ENCODE measurements at places on chromosomes 3 and 15.

GRCh38 chr3:45670991-45671390, 18.2 kb upstream of the SACM1L start:
- no peak for DNase-seq

DNA sequence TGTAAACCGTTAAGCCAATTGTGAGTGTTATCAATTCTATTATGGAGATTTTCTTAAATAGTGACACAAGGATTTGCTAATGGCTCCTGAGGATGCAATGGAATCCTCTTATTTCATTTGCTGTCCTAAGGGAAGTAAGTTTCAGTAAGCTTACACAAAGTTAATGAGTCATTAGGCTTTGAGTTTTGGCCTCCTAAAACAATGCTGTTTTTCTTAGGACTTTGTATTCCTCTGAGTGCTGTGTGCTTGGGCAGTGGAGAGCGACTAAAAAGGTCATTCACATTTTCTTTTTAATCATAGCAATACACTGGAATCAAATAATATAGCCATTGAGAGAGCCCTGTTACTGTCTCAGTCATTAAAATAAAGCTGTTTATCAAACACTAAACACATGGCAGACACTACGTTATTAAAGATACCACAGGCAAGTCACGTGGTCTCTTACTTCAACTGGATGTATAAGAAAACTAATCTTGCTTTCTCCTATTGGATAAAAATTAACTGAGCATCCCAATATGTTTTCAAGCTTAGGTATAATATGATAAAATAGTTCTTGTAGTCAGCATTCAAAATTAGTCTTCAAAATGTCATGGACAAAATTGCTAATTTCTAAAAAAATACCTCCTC, 290.8 kb downstream of the NLGN1 start:
- no peak for DNase-seq

DNA sequence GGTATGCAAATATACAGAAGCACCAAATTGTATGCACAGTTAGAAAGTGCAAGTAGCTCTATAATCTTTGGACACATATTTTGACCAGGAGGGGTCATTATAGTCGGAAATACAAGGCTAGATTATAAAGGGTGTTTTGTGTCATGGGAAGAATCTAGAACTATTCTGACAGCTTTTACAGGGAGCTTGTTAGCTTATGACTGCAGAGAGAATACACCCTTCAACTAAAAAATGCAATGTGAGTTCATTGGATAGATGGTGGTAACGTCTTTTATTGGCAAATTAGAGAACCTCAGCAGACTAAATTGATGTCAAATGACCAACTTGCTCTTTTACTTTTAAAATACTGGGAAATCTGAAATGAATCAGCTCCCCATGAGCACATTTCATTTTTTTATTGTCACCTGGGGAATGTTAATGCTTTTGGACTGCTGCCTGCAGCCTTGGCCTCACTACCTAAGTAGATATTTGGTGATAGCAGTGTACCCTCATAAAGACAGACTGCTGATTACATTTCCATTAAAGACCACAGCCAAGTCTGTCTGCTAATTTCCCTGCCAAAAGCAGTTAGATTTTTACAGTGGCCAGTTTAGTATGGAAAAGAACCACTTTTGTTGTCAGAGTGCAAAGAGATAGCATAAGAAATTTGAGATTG, 515.9 kb upstream of the DPPA4 start:
- DNase-seq: no peak

DNA sequence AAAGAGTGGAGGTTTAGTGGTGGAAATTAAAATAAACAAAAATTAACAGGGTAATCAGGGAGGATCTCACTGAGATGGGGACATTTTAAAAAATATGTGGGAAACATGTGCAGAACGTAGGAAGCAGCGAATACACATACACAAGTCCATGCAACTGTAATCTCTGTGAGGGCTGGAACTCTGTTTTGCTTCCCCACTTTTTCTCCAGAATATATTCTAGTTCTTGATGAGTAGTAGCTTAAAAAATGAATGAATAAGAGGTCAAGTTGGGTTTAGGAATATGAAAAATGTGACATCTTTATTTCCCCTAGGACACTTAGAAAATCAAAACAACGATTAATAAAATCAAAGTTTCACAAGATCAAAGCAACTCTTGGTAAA, 312.2 kb upstream of the ZNF717 start:
- DNase-seq: no peak

GRCh38 chr3:58237941-58238681, 519 bp downstream of the ABHD6 start:
- peak; percentile 55 for DNase-seq

GRCh38 chr15:81471151-81471550, 97.1 kb upstream of the TMC3 start:
- no peak for DNase-seq

- no peak for DNase-seq
Observed at GRCh38 chr3:43856351-43856750, 165.6 kb downstream of the ABHD5 start.

DNA sequence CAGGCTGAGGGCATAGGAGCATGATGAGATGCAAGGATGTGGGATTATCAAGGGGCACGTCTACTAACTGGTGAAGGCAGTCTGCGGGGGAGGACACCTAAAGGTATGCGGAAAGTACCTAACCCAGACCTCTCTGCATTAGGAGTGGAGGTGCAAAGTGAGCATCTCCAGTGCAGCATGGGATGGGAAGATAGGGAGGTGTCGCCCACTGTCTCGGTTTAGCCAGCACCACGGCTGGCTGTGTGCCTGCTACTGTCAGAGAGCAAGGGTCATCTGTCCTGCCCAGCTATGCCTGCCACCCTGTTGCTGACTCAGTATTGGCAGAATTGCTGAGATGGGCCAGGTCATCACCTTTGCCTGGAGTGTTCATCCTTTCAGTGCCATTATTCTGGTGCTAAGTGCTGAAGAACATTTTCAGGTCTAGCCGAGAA, 40.1 kb downstream of the OXNAD1 start:
- DNase-seq: peak; percentile 56

DNA sequence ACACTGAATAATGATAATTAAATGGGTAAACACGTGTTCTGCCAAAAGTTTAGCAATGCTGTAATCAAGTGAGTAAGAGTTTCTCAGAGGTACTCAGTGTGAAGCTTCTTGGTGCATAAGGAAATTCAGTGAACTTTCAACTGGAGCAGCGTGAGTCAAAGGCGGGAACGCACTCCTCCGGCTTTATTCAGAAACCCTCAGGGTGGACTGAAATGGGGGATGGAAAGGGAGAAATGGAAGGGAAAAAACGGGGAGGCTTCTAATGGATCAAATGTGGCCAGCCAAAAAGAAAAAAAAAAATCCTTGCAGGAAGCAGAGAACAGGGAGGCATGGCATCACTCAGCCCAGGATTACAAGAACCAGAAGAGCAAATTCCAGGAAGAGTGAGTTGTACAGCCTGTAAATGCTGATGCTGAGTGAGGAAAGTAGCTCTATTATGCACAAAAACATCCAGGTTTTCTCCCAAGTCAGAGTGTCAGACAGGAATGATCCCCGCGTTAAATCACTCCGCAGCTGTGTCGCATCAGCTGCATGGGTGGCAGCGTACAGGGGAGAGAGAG, 85.3 kb downstream of the ASB7 start:
- no peak for DNase-seq

- no peak for DNase-seq
Observed at GRCh38 chr3:111784001-111784400, 75.1 kb upstream of the PHLDB2 start.

DNA sequence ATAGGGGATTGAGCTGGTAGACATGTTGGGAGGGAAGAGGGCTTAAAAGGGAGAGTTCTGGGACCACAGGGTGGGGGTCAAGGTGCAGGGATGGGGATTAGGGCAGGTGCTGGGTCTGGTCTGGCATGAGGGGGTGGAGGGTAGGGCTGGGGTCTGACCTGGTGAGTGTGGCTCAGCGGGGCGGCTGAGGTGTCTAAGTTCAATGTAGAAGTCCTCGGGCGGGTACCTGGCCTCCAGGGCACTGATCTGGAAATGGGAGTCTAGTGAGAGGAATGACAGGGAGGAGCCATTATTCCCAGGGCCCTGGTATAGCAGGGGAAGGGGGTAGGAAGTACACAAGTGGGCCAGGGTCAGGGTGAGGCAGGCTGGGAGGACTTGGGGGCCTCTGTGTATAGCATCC, 39.6 kb downstream of the RAB11A start:
- no peak for DNase-seq

DNA sequence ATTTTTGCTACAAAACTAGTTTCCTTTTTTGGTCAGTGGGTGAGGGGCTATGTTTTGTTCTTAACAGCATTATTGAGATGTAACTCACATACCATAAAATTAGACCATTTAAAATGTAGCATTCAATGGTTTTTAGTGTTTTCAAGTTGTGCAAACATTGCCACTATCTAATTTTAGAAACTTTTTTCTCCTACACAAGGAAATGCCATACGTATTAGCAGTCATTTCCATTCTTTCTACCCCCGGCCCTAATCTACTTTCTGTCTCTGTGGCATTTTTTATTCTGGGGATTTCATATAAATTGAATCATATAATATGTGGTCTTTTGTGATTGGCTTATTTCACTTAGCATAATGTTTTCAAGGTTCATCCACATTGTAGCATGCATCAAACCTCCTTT, 55.0 kb upstream of the TIPARP start:
- no peak for DNase-seq

GRCh38 chr15:86231864-86232721, 152.4 kb downstream of the AGBL1 start:
- peak; percentile 26 for DNase-seq

GRCh38 chr15:93722165-93722564, 509.2 kb upstream of the MCTP2 start:
- no peak for DNase-seq

GRCh38 chr3:19885468-19885867, 48.5 kb downstream of the EFHB start:
- DNase-seq: no peak

DNA sequence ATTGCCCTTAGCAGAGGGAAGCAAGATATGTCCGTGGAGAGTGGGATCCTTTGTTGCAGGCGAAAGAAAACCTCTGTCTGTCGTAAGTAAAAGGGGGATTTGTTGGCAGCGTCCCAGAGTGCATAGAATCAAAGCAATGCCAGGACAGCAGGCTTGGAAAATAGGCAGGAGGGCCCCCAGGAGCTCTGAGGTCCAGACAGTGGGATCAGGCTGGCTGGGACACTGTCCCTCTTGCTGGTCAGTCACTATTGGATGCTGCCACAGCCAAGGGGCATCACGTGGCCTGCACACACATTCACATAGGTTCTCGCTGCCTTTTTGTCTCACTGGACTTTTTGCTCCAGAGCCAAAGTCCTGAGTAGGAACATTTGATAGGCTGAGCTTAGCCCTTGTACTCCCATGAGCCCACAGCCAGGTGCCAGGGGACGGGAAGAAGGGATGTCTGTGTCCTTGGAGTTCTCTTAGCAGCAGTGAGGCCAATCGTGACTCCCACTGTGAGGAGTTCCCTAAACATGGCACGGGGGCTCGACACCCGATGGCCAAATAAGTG, 10.7 kb downstream of the MUC20 start:
- no peak for DNase-seq

DNA sequence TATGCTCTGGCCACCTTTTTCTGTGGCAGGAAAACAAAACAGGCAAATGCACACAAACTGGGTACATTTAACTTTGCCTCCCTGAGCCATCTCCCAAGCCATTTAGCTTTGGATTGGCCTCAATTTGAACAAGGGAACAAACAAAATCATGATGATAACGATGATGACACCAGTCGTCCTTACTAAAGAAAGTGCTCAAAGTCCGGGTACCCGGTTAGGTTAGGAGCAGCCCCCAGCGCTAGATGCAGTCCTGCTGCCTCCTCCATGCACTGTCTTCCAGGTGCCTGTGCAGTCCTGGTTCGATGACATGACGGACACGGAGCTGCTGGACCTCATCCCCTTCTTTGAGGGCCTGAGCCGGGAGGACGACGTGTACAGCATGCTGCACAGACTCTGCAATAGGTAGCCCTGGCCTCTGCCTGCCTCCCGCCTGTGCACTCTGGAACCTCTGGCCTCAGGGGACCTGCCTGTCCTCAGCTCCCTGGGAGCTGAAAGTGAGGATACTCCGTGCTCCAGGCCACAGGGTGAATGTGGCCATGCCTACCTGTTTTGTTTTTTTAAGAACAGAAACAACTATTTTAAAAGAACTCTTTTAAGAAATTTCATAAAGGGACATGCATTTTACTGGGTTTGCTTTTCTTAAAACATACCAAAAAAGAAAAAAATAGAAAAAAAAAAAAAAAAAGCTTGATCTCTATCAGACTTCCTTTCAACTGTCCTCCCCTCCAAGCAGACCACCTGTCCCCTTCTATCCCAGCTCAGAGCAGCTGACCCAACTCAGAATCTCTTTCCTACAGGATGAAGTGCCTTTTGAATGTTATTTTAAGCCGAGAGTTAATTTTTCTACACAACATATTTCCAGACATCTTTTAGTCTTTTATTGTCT, 9.9 kb upstream of the VILL start:
- no peak for DNase-seq

GRCh38 chr15:81924729-81925128, 121.1 kb downstream of the MEX3B start:
- no peak for DNase-seq

DNA sequence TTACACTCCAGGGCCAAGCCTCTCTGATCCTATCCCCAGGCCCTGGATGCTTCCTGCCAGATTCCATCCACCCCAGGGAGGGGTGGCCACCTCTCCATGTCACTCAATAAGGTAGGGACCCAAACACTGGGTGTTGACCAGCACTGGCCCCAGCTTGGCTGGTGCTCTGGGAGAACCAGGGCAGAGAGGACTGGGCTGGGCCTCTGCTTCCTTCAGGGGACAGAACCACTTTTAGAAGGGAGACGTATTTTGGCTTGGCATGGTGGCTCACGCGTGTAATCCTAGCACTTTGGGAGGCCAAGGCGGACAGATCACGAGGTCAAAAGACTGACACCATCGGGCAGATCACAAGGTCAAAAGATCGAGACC, 4.7 kb upstream of the CPLX3 start:
- no peak for DNase-seq

DNA sequence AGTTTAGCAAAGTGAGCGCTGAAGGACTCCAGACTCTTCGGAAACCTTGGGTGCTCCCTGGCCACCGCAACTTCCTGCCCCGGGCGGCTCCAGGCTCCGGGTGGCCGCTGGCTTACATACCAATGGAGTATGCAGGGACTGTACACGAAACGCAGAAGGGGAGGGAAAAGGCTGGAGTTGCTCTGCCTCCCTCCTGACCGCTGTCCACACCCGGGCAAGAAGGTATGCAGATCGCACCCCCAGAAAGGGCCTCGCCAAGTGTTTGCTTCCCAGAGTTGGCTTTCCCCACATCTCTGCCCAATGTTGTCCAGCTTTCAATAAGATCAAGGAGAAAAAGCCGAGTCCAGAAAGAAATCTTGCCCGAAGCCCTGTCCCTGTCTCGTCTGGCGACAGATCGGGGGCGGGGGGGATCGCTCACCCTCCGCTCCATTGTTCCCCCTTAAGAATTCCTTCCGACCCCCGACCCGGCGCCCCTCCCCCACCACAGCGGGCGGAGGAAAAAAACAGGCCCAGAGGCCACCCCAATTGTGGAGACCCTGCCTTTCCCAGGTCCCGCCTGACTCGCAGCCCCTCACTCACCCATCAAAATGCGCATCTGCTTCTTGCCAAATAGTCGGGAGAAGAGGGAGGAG, 533 bp downstream of the ARF4 start:
- peak; percentile 44 for DNase-seq

GRCh38 chr15:85048430-85048829, 66.8 kb downstream of the PDE8A start:
- no peak for DNase-seq

GRCh38 chr15:29883126-29883525, 60.9 kb upstream of the TJP1 start:
- DNase-seq: no peak
